NCI-H82 (cell line): ENCODE measurements at places on chromosomes 4 and X.
A peak's percentile ranks its signal among the peaks of the same experiment; 100 is the strongest.

GRCh38 chr4:162457071-162457865, 293.5 kb upstream of the FSTL5 start:
- no peak for DNase-seq

DNA sequence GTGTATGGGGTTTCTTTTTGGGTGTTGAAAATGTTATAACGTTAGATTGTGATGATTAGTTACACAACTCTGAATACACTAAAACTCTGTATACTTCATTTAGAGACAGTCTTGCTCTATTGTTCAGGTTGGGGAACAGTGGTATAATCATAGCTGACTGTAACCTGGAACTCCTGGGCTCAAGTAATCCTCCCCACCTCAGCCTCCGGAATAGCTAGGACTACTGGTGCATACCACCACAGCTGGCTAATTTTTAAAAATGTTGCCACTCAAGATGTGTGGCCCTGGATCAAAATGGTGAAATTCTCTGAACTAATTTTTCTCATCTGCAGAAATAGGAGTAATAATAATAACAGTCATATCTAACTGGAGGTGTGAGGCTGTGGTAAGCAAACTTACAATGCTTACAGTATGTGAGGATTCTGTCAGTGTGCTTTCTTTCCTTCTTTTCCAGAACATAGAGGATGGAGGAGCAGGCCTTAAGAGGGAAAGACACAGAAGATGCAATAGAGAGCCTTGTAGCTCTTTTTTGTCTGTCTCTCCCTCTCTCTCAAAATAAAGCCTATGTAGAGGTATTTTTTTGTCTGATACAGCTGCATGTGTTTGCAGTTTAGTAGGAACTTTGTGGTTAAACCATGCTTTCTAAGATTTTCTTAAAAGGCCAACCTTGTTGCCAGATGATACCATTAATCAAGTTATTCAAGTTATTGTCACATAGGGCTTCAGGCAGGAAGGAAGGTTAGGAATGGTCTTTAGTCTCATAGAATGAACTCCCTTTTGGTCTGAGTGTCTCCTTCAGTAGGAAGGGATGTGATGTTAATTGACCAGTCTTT, 7.5 kb downstream of the ADD1 start:
- DNase-seq, result no peak

- no peak for DNase-seq
Observed at GRCh38 chr4:188021548-188022249, 26.1 kb downstream of the ZFP42 start.

DNA sequence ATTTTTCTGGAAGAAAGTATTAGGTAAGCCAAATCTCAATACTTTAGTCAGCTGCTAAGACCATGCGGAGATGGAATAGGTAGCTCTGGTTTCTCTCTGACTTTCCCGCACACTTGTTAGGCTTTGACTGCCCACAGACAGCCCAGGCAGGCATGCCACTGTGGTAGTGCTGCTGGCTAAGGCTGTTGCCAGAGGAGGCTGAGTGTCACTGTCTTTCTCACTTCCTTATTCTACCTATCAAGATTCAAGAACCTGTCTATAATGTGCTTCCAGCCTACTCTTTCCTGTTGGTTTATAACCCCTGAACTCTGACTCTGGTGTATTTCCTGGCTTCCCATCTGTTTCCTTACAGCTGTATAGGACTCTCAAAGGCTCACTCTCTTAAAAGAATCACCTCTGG, 81.8 kb upstream of the TRPC5 start:
- no peak for DNase-seq

- DNase-seq, result no peak
Observed at GRCh38 chrX:44415639-44416386, 72.3 kb upstream of the EFHC2 start.

DNA sequence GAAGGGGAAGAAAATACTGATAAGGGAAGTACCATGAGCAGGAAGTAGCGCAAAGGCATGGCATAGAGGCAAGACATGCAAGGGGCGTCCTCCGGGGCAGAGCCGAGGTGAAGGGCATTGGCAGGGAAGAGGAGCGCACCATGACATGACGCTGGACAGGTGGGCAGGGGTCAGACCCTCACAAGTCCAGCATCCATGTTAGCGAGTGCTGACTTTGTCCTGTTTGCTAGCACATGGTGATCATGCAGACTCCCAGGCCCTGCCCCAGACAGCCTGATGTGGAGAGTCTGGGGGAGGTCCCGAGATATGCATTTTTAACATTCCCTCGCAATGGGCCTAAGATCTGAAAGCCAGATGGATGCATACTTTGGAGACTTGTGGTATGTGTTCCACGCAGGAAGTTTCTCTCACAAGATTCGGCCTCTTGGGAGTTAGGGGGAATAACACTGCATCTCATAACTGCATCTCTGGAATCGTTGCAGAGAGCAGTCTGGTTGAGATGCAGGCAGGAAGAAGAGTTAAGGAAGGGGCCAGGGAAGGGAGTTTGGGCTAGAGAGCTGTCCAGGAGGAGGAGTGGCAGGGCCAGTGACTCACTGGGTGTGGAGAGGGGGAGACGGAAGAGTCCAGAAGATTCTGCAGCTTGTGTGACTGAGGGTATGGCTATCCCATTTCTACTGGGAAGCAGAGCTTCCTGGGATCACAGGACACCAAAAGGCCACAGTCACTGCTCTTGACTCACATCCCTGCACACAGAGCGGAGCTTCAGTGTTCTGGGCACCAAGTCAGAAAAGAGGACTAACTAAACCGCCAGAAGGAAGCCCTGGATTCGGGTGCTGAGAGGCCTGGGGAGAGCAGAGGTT, 59.7 kb downstream of the FAM184B start:
- DNase-seq, result no peak

DNA sequence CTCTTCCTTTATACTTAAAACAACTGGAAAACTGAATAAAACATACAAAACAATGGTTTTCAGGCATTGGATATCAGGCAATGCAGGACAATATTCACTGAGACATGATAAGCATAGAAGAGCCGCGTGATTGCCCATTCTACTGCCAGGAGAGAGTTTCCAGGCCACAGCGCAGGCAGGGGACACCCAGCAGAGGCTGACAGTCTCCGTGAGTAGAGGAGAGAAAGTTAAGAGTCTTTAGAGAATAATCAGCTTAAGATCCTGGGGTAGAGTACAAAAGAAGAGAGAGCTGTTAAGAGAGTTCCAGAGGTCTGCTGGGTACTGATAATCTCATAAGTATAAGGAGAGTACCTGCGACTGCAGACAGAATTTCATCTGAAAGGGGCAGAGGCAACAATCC, 18.4 kb upstream of the FRAS1 start:
- peak; percentile 94 for DNase-seq

- no peak for DNase-seq
Observed at GRCh38 chr4:25100021-25100555, 60.2 kb downstream of the SEPSECS start.

- peak; percentile 0 for DNase-seq
Observed at GRCh38 chr4:42955746-42956505, 63.4 kb downstream of the GRXCR1 start.

DNA sequence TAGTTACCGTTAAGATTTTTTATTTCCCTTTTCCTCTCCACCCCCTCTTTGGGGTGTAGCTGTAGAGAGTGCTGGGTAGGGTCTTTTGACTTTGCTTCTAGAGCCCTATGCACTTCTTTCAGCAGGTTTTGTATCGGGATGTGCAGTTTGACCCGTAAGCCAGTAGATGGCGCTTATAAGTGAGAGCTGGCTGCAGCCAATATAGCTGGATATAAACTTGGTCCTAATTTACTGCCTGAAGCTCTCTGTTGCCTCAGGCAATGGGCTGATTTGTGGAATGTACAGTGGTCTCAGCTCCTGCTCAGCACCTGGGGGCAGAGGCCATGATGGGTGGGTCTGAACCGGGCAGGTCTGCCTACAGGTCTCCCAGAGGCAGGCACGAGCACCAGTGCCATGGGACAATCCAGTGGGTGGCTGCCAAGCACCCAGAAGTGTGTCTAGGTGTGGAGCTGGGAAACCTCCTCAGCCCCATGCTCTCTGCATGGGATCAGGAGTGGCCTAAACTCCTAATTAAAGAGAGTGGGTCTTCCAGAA, 146.5 kb downstream of the SPANXN1 start:
- DNase-seq, result peak; percentile 31

- DNase-seq, result no peak
Observed at GRCh38 chr4:11209826-11210225, 218.9 kb downstream of the HS3ST1 start.

DNA sequence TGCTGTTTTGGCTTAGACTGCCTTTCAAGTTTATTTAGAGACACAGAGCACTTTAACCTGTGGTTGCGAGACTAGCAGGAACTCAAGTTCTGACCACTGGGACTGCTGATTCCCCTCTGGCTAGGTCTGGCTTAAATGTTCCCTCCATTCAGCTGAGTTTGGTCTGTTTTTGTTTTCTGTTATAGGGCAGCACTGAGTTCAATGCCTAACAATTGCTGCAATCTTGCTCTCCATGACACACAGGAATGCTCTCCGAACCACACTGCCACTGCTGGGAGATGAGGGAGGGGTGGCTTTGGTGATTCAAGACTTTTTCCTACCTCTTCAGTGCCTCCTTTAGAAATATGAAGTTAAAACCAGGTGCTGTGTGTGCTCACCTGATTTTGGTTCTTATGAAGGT, 106.3 kb upstream of the EOLA2 start:
- no peak for DNase-seq

GRCh38 chr4:37882665-37883296, 8.1 kb upstream of the TBC1D1 start:
- DNase-seq, result no peak

DNA sequence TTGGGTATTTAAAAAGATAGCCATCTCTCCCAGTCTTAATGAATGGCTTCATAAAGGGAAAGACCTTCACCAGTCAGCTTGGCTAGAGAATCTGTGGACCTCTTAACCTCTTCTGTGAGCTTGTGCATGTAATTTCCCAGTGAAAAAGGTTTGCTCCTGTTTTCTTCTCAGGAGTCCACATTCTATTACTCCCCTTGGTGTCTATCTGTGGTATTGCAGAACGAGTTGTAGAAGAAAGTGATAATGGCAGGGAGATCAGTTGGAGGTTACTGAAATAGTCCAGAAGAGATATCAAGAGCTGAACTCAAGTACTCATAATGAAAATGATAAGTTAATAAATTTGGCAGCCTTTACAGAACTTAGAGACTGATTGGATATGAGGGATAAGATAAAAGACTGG, 16.5 kb upstream of the VAMP7 start:
- peak; percentile 9 for DNase-seq

- DNase-seq, result no peak
Observed at GRCh38 chr4:39522068-39522467, 5.2 kb downstream of the UGDH start.

- no peak for DNase-seq
Observed at GRCh38 chr4:78659264-78659663, 107.7 kb downstream of the ANXA3 start.

DNA sequence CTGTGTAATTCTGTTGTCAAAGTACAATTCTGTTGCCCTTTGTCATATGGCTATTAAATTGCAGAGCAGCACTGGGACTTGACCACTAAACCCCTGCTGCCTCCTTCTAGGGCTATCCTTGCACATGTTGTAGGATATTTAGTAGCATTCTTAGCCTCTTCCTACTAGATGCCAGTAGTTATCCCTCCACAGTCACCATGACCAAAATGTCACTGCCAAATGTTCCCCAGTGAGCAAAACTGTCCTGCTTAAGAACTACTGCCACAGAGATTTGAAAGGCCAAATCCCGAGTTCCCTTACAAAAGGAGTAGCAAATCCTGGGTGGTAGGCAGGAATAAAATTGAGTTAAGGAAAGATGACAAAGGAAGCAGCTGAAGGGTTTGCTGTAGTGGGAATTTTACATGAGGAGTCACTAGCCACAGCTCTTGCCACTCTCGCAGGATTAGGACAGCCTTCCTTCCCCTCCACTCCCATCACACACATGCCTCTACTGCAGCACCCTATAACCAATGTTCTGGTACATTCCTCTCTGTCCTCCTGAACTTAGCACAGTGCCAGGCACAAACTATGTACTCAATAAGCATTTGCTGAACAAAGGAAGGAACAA, 8.4 kb downstream of the APBB2 start:
- DNase-seq, result no peak

DNA sequence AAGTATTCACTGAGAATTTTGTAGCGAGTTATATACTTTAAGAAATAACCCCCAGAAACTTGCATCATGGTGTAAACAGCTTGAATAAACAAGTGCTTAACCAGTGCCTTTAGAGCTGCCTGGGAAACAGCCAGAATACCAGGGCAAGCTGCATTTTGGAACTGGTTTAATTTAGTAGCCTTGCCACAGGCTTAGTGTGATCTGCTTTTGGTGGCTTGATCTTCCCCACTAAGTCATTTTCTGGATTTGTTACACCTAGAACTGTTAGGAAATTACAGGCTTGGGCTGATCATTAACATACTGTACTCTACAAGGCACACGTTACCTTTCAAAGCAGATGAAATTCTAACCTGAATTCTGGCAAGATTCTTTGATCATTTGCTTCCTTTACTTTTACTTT, 35.4 kb downstream of the NPNT start:
- DNase-seq, result no peak

DNA sequence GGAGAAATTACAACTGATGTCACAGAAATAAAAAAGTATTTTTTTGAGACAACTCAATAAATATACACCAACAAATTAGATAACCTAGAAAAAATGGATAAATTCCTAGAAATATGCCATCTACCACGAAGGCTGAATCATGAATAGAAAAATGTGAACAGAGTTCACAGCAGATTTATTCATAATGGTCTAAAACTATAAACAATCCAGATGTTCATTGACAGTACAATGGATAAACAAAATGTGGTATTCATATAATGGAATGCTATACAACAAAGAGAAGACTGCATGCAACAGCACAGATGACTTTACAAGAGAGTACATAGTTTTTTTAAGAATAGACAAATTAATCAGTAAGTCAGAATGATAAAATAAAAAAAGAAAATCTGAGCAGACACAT, 55.2 kb downstream of the CLOCK start:
- no peak for DNase-seq

- DNase-seq, result no peak
Observed at GRCh38 chrX:151386838-151387459, 10.1 kb upstream of the VMA21 start.

DNA sequence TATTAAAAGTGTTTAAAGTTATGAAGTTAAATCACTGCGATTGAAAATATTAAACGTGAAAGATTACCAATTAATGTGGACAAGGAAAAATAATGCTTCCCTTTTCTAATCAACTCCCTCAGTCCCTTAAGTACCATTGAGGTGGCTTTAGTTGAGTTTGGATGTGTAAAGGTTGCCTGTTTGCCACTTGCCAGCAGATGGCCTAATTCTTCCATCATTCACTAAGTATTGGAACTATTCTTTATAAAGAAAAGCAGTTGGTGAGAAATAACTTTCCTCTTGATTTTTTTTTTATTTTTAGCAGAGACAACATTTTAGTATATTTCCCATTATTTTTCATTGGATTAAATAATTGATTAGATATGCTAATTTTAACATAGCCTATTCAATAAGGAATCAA, 295.9 kb upstream of the TACR3 start:
- DNase-seq, result peak; percentile 34

GRCh38 chr4:7281691-7282665, 89.6 kb downstream of the SORCS2 start:
- DNase-seq, result peak; percentile 39

- peak; percentile 64 for DNase-seq
Observed at GRCh38 chrX:102712981-102713625, 855 bp downstream of the GPRASP2 start.
